ENCODE measurements at places on chromosomes 2 and 18. TPM values are rescaled to one million over a fixed set of nuclear protein-coding genes. Genes with fewer than 3 reads are reported as not detected.
A peak's percentile ranks its signal among the peaks of the same experiment; 100 is the strongest.

The KIF3C gene
- total RNA-seq: 32.8 TPM

GRCh38 chr2:218990052-218990451 is 3.2 kb downstream of the CRYBA2 start:
- no peaks in the 10 kb centered on the region for H3K36me3 ChIP-seq
- no peak overlapping the region for H3K4me3 ChIP-seq
- H3K27ac ChIP-seq: no peak overlapping the region
- peaks cover 14% of the 10 kb centered on the region for H3K4me1 ChIP-seq

DNA sequence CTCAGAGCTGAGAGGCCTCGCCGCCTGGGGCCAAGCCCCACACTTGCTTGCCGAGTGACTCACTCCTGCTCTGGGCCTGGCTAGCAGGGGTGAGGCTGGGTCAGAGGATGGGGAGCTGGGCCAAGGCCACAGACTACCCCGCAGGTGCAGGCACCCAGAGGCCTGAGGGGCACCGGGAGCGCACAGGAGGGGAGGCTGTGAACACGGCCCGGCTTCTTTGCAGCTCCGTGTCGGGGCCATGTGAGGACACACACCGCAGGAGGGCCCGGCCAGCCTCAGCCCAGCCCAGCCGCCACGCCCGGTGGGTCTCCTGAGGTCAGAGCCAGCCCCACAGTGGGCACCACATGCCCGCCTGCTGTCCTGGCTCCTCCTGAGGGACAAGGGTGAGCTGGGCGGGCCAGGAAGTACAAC is 8.4 kb downstream of the GPC1 start:
- H3K36me3 ChIP-seq: no peaks in the 10 kb centered on the region
- DNase-seq: no peak
- H3K4me1 ChIP-seq: no peaks in the 10 kb centered on the region
- no peak overlapping the region for H3K27ac ChIP-seq
- no peaks in the 10 kb centered on the region for H3K27me3 ChIP-seq

DNA sequence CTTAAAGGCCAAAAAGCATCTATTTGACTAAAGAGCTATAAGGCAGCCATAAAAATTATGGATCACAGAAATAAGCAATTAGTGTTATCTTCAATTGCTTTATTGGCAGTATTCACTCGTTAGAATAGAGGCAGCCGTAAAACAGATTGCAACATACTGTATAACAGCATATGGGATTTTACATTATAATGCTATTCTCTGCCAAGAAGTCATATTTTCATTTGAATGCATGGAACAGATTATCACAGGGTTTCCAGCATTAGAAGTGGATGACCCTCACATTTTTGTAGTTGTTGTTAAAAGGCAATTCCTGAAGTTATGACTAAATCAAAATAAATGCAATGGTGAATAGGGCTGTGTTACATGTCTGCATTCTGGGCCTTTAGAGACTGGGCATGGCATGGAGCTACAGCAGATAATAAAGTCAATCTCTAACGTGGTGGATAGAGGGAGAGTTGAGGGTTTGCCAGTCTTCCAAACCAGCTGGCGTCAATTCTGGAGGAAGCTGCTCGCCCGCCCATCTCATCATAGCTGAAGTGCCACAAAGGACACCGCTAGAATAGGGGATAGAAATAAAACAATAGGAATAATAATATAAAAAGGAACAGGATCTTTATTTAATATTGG is 155.4 kb upstream of the VRK2 start:
- H3K27ac ChIP-seq: no peak overlapping the region
- no peaks in the 10 kb centered on the region for H3K27me3 ChIP-seq
- H3K4me3 ChIP-seq: no peak overlapping the region
- H3K4me1 ChIP-seq: no peaks in the 10 kb centered on the region
- H3K36me3 ChIP-seq: no peaks in the 10 kb centered on the region

- H3K27ac ChIP-seq: no peak overlapping the region
- no peaks in the 10 kb centered on the region for H3K27me3 ChIP-seq
- no peak for DNase-seq
- no peak overlapping the region for H3K4me3 ChIP-seq
- no peaks in the 10 kb centered on the region for H3K36me3 ChIP-seq
Observed at GRCh38 chr2:72837171-72837570, 11.3 kb upstream of the EXOC6B start.

GRCh38 chr2:25000036-25000435 is 28.3 kb upstream of the DNAJC27 start:
- no peak overlapping the region for H3K4me3 ChIP-seq
- H3K4me1 ChIP-seq: no peaks in the 10 kb centered on the region
- DNase-seq: no peak
- no peaks in the 10 kb centered on the region for H3K27me3 ChIP-seq
- no peaks in the 10 kb centered on the region for H3K36me3 ChIP-seq

DNA sequence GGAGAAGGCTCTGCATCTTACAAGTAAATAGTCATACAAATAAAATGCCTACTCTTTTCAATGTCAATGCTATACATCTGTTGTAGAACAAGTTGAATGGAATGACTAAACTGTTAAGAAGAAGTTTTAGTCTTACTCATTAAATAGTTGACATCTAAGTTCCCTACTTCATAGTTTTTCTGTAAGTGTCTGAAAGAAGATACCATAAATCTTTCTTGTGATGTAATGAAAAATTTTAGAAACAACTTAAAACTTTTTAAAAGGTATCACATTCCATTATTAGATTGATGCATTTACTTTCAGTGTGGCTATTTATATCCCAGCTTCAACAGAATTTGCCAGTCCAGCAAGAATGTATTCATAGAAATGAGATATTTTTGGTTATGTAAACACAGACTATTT is 185.2 kb upstream of the EPC2 start:
- no peaks in the 10 kb centered on the region for H3K4me1 ChIP-seq
- no peak for DNase-seq
- no peak overlapping the region for H3K27ac ChIP-seq
- no peaks in the 10 kb centered on the region for H3K27me3 ChIP-seq
- H3K4me3 ChIP-seq: no peak overlapping the region

The MARCO gene
- 6.6 TPM for total RNA-seq

GRCh38 chr2:41580806-41581205 is 467.0 kb upstream of the PKDCC start:
- no peak overlapping the region for H3K27ac ChIP-seq
- DNase-seq: no peak
- H3K4me1 ChIP-seq: no peaks in the 10 kb centered on the region

GRCh38 chr2:183666031-183666430 is 541.8 kb downstream of the NUP35 start:
- H3K27me3 ChIP-seq: no peaks in the 10 kb centered on the region
- DNase-seq: no peak
- no peak overlapping the region for H3K4me3 ChIP-seq
- no peaks in the 10 kb centered on the region for H3K36me3 ChIP-seq

DNA sequence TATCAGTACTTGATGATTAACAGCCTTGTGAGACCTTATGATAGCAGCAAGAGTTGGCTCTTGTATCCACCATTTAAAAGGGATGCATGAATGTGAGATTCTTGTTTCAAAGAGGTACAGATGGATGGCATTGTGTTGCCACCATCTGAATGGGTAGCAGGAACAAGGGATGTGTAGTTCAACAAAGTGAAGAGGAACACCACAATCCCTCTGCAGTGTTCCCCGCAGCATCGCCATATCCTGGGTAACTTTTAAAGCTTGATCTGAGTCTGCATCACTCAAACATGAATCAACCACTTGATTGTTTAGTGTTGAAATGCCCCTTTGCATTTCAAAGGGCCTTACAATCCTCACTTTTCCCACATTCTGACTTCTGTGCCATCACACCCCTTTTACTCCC is 106.7 kb downstream of the SS18 start:
- H3K27me3 ChIP-seq: no peaks in the 10 kb centered on the region
- no peak for DNase-seq
- H3K27ac ChIP-seq: no peak overlapping the region
- no peaks in the 10 kb centered on the region for H3K36me3 ChIP-seq
- H3K4me1 ChIP-seq: no peaks in the 10 kb centered on the region

The MAP4K4 gene
- 62.1 TPM for total RNA-seq

- H3K27ac ChIP-seq: no peak overlapping the region
- H3K36me3 ChIP-seq: no peaks in the 10 kb centered on the region
- no peak overlapping the region for H3K4me3 ChIP-seq
- H3K27me3 ChIP-seq: no peaks in the 10 kb centered on the region
- no peaks in the 10 kb centered on the region for H3K4me1 ChIP-seq
- no peak for DNase-seq
Observed at GRCh38 chr2:6423944-6424343, 441.8 kb downstream of the CMPK2 start.

The C2orf78 gene
- not detected for total RNA-seq

The TM4SF20 gene
- total RNA-seq: not detected

The TMEM214 gene
- total RNA-seq: 41.1 TPM

- H3K27ac ChIP-seq: peak within 1 kb of the TSS; percentile 65
- DNase-seq: peak; percentile 68
- H3K36me3 ChIP-seq: no peaks in the 10 kb centered on the region
- H3K27me3 ChIP-seq: no peaks in the 10 kb centered on the region
- no peaks in the 10 kb centered on the region for H3K4me1 ChIP-seq
Observed at GRCh38 chr2:159904127-159904958, 106.3 kb upstream of the CD302 start.

DNA sequence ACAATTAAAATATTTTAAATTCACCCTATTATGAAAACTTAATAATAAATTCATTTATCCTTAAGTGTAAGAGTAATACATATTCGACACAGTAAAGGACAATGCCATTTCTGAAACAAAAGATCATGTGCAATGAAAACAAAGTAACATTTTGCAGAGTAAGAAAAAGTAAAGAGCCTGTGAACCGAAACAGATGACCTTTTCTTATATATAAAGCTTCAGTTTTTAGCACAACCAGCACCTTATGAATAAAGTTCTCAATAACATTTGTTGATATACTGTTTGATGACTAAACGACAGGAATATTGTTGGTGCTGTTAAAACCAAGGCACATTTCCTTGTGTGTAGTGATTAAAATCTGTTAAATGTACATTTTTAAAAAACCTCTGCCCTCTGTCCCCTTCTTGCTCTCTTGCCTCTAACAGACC is 1.5 kb downstream of the PELI1 start:
- peaks cover 4% of the 10 kb centered on the region for H3K4me1 ChIP-seq
- no peaks in the 10 kb centered on the region for H3K27me3 ChIP-seq
- peak overlapping the region; percentile 99 for H3K27ac ChIP-seq
- peak overlapping the region; percentile 93 for H3K4me3 ChIP-seq

DNA sequence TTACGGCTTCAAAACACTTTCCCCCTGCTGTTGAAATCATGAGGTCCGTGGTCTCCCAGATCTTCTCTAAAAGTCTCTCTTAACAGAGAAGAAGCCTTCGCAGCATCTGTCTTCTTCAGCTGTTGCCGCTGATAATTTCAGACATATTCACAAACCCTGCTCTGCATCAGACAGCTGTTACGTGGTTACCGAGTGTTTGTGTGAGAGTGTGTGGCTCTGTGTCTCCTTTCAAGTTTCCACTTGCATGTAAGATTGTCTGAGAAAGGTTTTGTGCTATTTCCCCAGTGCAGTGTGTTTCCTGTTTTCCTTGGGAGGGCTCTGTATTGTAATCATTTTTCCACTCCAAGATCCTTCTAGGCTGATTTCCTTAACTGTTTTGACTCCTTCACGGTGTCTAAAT is 32.8 kb downstream of the MAIP1 start:
- H3K4me3 ChIP-seq: no peak overlapping the region
- no peaks in the 10 kb centered on the region for H3K4me1 ChIP-seq
- no peak for DNase-seq
- no peak overlapping the region for H3K27ac ChIP-seq

The SAG gene
- total RNA-seq: not detected

The MEIS1 gene
- 37.0 TPM for total RNA-seq

DNA sequence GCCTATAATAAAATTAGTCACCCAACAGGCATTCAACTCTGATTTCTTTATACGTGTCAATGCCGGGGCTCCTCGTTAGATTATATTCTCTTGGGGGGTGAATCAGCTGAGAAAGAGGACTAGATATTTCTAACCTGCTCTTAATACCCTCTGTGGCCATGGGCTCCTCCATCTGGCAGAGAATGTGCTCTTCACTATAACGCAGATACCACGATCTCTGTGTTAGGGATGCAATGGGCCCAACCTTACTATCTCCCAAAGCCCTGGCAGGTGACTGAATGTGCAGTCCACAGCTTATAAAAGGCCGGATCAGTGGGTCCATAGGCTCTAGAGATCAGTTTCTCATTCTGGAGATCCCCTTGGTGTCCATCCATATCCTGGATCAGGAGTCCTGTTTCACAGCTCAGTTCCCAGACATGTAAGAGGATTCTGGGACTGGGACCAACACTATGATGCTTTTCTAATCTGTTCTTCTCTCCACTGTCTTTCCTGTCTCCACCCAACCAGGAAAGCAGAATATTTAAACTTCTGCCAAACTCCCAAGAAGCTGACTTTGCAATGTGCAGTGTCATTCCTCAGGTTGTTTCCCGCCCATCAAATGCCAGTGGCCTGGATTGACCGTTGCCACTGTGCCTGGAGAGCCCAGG is 71.4 kb upstream of the CELF4 start:
- no peak overlapping the region for H3K4me3 ChIP-seq
- no peaks in the 10 kb centered on the region for H3K36me3 ChIP-seq
- no peak overlapping the region for H3K27ac ChIP-seq
- no peak for DNase-seq
- H3K4me1 ChIP-seq: no peaks in the 10 kb centered on the region
- no peaks in the 10 kb centered on the region for H3K27me3 ChIP-seq

DNA sequence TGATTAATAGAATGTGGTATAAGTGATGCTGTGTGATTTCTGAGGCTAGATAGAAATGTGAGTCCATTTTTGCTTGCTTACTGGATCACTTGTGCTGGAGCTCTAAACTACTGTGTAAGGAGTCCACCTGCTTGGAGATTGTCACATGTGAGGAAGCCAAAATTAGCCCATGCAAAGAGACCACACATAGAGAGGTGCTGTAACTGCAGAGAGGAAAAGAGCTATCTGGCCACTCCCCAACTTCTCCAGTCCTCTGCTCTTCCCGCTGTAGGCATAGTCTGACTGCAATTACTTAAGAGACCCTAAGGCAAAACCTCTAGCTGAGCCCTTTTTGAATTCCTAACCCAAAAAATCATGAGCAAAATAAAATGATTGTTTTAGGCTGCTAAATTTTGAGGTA is 120.6 kb upstream of the FBXO11 start:
- H3K27ac ChIP-seq: no peak overlapping the region
- DNase-seq: no peak
- H3K4me1 ChIP-seq: no peaks in the 10 kb centered on the region
- no peaks in the 10 kb centered on the region for H3K36me3 ChIP-seq

- no peak overlapping the region for H3K27ac ChIP-seq
- no peaks in the 10 kb centered on the region for H3K27me3 ChIP-seq
- no peak overlapping the region for H3K4me3 ChIP-seq
- H3K36me3 ChIP-seq: no peaks in the 10 kb centered on the region
Observed at GRCh38 chr2:143296089-143296488, 166.9 kb downstream of the ARHGAP15 start.

Measured in breast epithelium (tissue), 4 donors.